Activated effector memory CD4-positive, alpha-beta T cell treated with Interleukin-2 at 50 U/mL for 16 hours (primary cell): ENCODE measurements at places on chromosomes 12 and 14.

DNA sequence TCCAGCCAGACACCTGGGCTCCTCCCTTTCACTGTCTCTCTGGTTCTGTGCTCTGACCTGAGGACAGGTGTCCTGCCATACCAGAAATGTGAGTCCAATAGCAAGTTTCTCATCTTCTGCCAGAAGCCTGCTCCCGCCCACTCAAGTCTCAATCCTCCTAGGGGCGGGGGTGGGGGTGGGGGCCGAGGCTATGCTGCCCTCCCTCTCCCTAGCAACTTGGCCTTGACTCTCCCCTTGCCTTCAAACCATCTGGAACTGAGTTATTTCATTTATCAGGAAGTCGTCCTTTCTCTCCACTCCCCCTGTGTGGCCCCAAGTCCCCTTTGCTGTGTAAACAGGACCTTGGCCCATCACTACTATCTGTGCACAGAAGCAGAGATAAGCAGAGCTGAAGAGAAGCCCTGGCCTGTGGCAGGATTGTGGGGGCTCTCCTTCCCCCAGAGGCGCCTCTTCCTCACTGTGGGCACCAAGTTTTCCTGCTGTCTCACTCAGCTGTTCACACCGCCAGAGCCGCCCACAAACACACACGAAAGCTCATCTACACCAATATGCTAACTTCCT is 117.1 kb downstream of the DPF3 start:
- no peak for DNase-seq

DNA sequence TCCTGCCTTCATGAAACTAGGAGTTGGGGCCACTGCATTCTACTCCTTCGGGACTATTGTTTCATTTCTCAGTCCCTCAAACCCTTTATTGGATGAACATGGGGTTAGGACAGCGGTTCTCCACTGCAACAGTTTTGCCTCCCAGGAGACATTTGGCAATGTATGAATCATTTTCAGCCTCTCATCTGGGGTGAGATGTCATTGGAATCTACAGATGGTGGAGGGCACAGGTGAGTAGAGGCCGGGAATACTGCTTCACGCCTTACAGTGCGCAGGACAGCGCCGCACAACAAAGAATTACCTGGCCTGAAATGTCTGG is 649 bp upstream of the GNPNAT1 start:
- DNase-seq = no peak

GRCh38 chr14:73833034-73833433 is 18.6 kb upstream of the PTGR2 start:
- no peak for DNase-seq

DNA sequence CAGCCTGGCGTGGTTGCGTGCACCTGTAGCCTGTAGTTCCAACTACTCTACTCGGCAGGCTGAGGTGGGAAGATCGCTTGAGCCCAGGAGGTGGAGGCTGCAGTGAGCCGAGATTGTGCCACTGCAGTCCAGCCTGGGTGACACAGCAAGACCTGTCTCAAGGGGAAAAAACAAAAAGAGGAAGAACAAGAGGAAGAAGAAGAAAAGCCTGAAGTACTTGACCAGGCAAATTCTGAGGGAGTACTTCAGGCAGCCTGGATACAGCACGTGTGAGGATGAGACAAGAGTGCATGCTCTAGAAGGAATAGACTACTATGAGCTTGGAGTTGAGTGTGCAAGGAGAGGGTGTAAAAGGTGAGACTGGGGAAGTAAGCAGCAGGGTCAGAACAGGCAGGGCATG is 1.8 kb downstream of the GDF3 start:
- DNase-seq = no peak

- DNase-seq = no peak
Measured at GRCh38 chr12:89173096-89173495, 179.2 kb downstream of the DUSP6 start.
